ENCODE measurements at places on chromosomes 16 and 17.
A peak's percentile ranks its signal among the peaks of the same experiment; 100 is the strongest.

DNA sequence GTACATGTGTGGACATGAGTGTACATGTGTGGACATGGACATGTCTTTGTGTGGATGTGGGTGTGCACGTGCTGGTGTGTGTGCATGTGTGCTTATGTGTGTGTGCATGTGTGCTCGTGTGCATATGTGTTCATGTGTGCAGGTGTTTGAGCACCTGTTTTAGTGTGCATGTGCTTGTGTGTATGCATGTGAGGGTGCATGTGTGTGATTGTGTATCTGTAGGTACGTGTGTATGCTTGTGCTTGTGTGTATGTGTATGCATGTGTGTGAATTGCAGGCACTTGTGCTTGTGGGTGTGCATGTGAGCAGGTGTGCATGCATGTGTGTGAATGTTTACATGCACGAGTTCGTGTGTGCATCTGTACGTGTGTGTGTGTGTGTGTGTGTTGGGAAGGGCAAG lies 300.6 kb upstream of the EEF2KMT start:
- DNase-seq: no peak

DNA sequence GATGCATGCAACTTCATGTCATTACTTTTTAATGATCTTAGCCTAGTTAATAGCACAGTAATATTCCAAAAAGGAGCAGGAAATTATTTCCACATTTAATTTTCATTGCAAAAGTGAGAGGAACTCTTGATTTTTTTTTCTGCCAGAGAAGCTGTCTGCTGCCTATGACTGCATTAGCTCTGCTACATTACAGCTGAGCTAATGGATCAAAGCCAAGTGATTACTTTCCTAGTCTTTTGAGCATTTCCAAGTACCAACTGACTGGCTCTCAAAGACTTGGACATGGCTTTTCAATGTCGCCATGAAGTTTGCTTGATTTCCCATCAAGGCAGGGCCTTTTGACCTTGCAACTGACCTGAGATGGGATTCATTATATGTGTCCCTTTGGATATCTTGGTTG lies 356.6 kb upstream of the XYLT1 start:
- peak; percentile 54 for DNase-seq

GRCh38 chr17:6521586-6521985 lies 34.8 kb downstream of the PITPNM3 start:
- no peak for DNase-seq

DNA sequence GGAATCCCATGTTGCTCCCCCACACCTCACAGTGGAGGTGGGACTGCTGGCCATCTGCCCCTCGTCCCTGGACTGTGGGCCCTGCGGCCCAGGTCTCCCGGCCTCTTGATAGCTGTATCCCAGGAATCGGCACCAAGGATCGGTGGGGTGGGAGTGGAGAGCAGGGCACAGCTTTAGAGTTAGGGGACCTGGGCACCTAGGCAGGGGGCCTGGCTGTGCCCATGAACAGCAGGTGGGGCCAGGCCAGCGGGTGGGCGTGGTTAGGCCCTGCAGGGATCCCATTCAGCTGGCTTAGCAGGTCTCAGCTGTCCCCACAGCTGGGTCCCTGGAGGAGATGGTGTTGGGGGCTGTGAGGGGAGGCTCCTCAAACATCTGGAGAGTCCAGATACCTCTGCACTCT lies 49.2 kb downstream of the SREBF1 start:
- no peak for DNase-seq

DNA sequence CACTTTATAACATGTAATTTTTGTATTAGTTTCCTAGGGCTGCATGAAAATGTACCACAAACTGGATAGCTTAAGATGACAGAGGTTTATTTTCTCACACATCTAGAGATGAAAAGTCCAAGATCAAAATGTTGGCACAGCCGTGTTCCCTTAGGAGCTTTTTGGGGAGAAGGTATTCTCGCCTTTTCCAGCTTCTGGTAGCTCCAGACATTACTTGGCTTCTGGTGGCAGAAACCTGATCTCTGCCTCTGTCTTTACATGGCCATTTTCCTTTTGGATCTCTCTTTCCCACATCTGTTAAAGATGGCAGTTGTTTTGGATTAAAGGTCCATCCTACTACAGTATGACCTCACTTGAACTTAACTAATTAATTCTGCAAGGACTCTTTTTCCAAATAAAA lies 885.7 kb upstream of the CDH8 start:
- DNase-seq: no peak

- no peak for DNase-seq
Observed at GRCh38 chr16:29688172-29688571, 9.2 kb downstream of the QPRT start.

GRCh38 chr16:85193876-85194275 lies 81.6 kb upstream of the CIBAR2 start:
- DNase-seq: no peak

DNA sequence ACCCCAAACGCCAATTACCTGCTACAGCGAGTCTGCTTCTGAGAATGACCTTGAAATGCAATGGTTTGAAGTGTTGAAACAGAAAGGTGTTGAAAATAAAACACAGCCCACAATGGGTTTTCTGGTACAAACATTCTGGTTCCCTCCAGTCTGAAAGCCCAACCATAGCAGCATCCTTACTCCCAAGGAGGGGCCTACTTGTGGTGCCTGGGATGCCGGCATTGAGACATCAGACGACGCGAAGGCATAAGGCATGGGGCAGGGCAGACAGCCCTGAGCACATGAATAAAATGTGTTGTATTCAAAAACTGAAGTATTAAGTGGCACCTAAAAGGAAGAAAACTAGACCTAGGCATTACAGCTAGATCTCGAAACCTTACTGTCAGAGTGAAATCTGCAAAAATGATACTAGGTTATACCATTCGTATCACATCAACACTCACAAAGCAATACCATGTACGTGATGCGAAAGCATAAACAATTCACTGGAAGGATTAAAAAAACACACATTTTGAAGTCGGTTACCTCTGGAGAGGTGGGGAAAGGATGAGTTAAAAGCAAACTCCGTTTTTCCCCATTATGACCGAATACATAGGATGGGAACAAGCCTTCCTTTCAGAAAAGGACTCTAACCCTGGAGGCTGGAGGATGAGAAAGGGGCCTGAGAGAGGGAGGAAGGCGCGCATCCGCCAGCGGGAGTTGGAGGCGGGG lies 702 bp downstream of the NUDT21 start:
- DNase-seq: no peak

All from astrocyte of the cerebellum (primary cell).